Hematopoietic multipotent progenitor cell treated with erythropoietin and hydrocortisone succinate and interleukin-3 and kit ligand, for 15 days (in vitro differentiated cells): ENCODE measurements at places on chromosomes 12 and 14.
A peak's percentile ranks its signal among the peaks of the same experiment; 100 is the strongest.

DNA sequence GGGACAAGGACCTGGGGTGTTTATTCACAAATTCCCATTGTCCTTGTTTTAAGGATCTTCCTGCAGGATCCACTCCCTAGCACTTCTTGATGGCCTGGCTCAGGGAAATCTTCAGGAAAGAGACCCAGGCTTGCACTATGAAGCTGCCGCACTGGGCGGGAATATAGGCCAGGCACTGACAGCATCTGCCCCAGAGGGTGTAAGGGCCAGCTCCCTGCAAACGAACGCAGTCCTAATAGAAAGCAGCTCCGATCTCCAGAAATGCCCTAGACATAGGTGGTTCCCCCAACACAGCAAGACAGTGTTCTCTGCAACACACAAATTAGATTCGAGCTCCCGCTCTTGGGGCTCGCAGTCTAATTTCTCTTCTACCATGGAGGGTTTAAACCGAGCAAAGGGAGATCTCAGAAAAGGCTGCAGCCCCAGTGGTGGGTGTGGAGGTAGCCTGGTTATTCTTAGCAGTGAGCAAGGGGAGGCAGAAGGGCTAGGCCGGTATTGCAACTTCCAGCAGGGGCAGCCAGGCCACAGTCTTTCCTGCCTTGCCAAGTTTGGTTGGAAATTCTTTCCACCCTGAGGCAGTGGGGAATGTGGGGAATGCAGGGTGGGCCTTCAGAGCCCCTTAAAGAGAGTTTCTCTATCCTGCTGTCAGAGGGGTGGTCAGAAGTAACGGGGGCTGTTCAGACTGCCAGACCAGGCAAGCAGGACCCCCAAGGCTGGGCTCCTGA, 16.1 kb upstream of the WSCD2 start:
- no peak for DNase-seq

DNA sequence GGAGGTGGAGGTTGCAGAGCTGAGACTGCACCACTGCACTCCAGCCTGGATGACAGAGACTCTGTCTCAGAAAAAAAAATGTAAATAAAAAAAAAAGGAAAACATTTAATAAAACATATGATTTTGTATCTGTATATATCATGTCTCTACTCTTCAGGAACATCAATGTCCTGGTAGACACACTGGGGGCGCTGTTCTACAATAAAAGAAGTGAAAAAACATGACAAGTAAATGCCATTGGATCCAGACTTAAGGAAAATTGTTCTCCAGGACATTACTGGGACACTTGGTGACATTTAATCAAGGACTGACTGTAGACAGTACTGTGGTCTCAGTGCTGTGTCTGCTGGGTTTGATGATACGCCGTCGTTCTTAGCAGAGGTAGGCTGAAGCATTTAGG, 15.5 kb upstream of the KLC1 start:
- DNase-seq: peak; percentile 1

DNA sequence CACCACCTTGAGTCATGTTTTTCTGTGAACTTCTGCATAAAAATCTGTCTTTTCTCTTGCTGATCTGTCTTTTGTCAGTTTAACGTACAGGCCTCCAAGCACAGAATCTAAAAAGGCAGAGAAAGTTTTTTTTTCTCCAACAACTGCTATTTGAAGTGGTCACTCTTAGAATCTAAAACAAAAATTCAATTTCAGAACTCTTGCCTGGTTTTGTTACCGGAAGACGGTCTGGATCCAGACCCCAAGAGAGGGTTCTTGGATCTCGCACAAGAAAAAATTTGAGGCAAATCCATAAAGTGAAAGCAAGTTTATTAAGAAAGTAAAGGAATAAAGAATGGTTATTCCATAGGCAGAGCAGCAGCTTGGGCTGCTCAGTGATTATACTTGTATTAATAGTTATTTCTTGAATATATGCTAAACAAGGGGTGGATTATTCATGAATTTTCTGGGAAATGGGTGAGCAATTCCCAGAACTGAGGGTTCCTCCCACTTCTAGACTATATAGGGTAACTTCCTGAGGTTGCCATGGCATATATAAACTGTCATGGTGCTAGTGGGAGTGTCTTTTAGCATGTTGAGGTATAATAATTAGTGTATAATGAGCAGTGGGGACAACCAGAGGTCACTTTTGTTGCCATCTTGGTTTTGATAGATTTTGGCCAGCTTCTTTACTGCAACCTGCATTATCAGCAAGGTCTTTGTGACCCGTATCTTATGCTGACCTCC, 150.0 kb upstream of the PLEKHA5 start:
- DNase-seq: no peak

DNA sequence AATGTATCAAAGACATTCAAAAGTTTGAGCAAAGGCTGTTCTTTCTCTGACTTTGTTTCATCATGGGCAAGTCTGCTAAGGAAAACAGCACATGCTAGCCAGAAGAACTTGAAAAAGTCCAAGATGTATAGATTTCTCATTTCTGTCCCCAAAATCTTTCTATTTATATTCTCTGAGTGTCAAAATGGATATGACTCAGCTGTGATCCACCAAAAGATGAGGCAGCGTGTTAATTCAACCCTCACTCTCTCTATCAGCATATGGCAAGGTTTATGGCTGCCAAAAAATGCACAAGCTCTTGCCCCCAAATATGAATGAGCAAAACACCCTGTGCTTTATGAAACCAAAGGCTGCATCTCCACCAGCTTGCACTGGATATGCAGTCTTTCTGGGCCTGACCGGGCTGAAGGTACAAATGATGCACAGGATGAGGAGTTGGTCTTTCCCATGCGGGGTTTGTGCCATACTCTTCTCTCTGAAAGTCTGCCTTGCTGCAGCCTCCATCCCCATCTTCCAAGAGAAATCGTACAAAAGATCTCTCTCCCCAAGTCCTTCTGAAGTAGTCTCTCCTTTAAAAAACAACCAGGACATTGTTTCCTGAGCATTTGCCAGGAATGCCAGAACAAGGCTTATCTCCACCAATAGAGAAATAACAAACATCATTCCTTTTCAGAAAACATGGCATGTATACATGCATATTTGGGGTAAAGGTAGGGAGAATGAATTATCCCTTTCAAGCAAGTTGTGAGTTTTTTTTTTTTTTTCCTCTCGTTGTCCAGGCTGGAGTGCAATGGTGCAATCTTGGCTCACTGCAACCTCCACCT, 203.4 kb downstream of the TMX1 start:
- no peak for DNase-seq

DNA sequence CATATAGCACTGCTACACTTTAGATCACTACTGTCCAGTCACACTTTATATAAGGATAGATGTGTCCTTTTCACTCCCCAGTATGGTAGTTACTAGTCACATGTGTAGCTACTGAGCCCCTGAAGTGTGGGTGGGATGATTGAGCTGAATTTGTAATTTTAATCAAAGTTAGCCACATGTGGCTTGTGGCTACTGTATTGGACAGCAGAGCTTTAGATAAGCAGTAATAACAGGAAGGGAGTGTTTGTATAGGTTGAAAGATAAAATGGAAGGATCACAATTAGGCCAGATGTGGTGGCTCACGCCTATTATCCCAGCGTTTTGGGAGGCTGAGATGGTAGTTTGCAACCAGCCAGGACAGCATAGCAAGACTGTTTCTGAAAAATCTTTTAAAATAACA, 23.5 kb downstream of the NAA30 start:
- no peak for DNase-seq

- no peak for DNase-seq
These were observed 182.1 kb downstream of the PAWR start for GRCh38 chr12:79508622-79509021.

DNA sequence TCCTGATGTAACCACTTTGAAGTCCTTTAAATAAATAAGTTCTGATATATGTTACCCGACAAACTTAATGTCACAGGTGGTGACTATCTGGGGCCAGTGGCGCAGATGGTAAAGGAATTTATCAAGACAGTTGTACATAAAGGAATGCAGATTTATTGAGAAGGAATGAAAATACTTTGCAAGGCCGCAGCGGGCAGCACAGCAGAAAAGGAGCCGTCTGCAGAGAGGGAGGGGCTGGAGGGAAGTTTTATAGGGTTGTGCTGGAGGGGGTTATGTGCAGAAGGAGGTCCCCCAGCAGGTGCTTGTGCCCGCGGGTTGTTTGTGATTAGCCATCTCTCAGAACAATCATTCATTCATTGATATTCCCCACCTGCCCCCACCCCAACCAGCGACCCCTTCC, 17.4 kb downstream of the GPRC5D start:
- no peak for DNase-seq

GRCh38 chr14:66650491-66650911, 142.6 kb downstream of the GPHN start:
- DNase-seq: no peak

- no peak for DNase-seq
These were observed 2.2 kb upstream of the LRRC23 start for GRCh38 chr12:6902448-6902847.

- DNase-seq: no peak
These were observed 33.9 kb downstream of the SLC35F4 start for GRCh38 chr14:57831981-57832380.

DNA sequence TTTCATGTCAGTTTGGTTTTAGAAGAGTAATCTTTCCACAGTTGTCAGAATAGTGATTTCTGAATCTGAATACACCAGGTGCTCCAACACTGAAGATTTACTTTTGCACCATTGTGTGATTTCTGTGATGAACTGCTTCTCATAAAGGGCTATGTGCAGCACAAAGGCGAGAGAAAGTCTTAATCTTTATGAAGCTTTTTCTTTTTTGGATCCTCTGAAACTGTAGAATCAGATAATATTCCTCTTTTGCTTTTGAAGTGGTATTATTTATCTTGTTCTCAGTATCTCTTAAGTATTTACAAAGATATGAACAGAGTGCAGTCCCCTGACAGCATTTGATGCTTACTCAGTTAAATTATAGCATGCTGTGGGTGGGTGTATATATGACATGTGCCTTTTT, 207.8 kb downstream of the NAV3 start:
- DNase-seq: no peak

DNA sequence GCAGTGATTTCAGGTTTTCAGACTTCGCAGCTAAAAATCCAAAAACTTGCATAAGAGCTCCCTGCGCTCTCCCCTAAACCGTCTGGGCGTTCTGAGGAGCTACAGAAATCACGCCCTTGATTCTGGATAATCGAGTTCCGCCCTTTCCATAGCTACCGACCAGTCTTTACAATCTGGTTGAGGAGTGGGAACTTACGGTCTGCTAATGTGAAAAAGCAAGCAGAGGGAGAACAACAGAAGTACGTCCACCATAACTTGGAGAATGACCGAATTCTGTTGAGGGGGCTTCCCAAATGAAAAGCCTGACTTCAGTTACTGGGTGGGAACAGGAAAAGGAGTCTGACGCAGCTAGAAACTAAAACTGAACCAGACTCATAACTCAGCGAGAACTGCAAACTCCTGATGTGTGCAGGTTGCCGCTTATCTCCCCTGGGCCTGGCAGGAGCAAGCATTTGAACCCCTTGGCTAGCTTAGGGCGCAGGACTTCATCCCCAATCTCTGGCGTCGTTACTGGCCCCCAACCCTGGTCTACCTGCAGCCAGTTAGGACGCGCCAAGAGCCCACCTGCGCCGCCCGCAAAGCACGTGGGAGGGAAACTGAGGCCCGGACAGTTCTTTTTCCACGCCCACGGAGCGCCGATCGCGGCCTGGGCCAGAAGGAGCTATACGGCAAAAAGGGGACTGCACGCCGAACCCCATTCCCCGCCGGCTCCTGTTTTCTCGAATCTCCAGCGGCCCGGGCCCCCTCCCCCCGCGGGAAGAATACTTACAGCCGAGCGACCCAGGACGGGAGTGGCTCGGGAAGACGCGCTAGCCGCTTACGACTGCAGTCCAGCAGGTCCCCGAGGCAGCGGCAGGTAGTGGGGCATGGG, 838 bp downstream of the LRIG3 start:
- no peak for DNase-seq

DNA sequence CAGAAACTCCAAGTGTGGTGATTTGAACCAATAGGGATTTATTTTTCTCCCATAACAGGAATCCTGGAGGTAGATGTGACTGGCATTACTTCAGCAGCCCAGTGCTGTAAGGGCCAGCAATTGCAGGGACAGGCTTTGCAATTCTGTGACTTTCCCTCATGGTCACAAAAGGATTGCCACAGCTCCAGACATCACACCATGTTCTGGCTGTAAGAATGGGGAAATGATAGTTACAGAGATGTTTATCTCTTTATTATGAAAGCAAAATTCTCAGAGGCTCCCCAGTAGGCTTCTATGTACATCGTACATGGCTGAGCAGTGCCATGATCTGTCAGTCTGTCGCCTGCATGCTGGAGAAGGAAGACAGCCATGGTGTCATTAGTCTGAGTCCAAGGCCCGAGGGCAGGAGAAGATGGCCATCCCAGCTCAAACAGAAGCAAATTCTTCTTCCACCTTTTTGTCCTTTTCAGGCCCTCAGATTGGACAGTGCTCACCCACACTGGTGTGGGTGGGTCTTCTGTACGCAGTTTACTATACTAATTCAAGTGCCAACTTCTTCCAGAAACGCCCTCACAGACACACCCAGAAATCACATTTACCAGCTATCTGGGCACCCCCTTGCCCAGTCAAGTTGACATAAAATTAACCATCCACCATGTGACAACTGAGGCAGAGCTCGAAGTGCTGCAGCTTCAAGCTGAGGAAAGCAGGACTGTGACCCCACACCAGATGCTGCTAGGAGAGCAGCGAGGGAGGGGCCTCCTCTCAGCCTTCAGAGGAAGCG, 17.2 kb downstream of the ZBTB42 start:
- no peak for DNase-seq

DNA sequence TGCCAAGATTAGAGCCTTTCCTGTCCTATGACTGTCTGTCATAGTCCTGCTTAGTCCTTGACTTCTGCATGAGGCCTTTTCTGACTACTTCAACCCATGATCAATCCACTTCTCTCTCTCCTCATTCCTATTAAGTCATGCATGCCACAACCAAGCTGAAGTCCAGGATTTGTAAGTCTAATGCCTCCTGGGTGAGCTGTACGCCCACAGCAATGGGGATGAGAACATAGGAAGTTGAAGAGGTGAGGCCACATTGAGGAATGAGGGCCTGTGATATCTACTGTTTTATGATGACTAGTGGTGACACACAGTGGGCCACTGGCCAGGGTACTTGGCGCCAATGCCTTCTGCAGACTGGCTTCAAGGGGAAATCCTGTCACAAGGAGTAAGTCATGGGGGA, 994.1 kb upstream of the TMEM132C start:
- no peak for DNase-seq

- no peak for DNase-seq
These were observed 553.0 kb downstream of the RPS29 start for GRCh38 chr14:49033131-49033530.
